ENCODE measurements at places on chromosomes 3 and 15.

DNA sequence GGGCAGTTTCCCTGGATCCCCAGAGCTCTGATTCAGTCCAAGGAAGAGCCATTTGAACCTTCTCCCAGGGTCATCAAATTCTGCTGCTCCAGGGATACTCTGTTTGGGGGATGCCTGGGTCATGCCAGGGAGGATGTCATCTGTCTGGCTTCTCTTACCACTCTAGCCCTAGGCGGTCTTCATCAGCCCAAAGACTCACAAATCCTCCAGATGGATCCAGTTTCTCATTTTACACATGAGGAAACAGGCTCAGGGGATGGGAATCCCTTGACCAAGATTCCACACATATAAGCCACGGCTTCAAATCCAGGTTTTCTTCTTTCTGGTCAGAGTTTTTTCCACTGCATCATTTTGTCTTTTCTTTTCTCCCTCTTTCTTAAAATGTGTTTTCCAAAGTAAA lies 36.7 kb downstream of the SLC28A1 start:
- no peak for DNase-seq

GRCh38 chr15:31305796-31306425 lies 20.7 kb upstream of the KLF13 start:
- no peak for DNase-seq

DNA sequence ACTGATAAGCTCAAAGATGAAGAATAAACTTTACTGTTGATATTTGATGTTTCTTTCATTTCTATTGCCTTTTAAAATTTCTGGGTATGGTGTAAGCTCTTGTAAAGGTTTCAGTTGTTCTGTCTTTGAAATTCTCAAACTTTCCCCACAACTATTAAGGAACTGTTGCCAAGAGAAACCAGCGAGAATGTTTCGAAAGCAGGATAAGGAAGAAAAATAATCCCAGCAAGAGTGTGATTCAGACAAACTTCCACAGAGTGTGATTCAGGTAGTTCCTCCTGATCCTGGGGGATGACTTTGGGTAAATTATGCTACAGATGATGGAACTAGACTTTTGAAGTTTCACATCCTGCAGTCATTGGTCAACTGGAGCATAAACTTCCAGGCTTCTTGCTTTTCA lies 632.0 kb downstream of the NSUN3 start:
- no peak for DNase-seq

- no peak for DNase-seq
Observed at GRCh38 chr3:115498898-115499297, 124.4 kb upstream of the GAP43 start.

- peak; percentile 83 for DNase-seq
Observed at GRCh38 chr3:149717391-149718056, 34.8 kb downstream of the COMMD2 start.

DNA sequence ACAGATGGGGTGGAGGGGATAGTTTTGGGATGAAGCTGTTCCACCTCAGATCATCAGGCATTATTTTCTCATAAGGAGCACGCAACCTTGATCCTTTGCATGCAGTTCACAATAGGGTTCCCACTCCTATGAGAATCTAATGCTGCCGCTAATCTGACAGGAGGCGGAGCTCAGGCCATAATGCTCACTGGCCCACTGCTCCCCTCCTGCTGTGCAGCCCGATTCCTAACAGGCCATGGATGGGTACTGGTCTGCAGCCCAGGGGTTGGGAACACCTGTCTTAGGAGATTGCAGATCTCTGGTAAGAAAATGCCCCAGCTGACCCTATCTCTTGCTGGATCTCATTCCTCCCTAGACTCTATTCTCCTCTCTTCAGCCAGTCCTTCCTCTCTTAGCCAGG lies 6.8 kb downstream of the CSTA start:
- no peak for DNase-seq

DNA sequence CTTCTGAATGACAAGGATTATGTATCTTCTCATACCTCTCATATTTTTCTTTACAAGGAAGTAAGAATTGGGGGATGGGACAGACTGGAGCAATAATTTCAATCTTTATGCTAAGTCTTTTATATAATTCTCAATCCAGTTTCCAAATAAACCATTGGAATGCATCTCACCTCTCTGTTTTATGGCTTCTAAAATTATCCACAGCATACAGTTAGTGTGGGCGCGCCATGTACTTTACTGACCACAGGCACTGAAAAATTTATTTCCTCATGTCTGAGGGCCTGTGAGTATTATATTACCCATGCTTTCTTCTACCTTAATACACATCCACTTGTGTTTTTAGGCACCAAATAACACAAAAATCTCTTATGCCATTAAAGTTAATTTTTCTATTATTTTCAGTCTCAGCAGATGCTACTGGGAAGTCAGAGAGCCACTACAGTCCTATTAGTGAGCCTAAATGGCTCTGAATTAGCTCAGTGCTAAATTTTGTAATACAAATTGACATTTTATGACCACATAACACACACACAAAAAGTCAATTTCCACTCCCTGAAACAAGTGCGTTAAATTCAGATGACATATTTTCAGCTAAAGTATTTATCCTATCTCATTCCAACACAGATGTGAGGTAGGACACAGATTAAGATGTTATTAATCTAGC lies 39.3 kb downstream of the SLITRK3 start:
- no peak for DNase-seq

DNA sequence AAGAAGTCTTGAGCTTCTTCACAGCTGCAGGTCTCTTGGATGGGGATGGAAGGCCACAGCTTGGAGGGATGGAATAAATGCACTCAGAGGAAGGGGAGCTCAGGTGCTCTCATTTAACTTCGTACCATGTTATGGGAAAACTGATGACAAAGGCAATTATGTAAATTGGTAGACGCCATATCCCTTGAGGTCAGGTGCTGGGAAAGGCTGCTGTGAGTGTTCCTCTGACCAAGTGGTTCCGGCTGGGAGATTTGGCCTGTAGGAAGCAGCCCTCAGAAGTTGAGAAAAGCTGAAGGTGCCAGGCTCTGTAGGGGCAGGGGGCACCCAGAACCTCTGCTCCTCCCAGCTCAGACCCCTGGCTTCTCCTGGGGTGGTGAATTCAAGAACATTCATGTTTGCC lies 47.1 kb downstream of the FAH start:
- no peak for DNase-seq

DNA sequence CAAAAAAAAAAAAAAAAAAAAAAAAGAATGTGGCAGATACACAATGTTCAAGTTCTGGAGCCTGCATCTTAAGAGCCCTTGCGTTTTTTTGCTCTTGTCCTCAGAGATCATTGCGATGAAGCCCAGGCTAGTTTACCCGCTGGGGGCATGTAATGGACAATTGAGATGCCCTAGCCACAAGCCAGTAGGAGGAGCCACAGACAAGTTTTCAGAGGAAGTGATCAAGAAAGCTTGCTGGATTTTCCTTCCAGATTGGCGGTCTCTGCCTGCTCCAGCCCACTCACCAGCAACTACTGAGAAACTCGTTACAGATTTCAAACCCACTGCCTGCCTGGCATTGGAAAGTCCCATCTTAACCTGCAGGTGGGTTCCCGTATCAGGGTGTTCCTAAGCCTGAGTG lies 192.1 kb upstream of the EOMES start:
- DNase-seq: no peak

GRCh38 chr3:56629451-56629850 lies 53.6 kb downstream of the TASOR start:
- DNase-seq: no peak

- DNase-seq: no peak
Observed at GRCh38 chr3:195226445-195226844, 44.5 kb downstream of the XXYLT1 start.

DNA sequence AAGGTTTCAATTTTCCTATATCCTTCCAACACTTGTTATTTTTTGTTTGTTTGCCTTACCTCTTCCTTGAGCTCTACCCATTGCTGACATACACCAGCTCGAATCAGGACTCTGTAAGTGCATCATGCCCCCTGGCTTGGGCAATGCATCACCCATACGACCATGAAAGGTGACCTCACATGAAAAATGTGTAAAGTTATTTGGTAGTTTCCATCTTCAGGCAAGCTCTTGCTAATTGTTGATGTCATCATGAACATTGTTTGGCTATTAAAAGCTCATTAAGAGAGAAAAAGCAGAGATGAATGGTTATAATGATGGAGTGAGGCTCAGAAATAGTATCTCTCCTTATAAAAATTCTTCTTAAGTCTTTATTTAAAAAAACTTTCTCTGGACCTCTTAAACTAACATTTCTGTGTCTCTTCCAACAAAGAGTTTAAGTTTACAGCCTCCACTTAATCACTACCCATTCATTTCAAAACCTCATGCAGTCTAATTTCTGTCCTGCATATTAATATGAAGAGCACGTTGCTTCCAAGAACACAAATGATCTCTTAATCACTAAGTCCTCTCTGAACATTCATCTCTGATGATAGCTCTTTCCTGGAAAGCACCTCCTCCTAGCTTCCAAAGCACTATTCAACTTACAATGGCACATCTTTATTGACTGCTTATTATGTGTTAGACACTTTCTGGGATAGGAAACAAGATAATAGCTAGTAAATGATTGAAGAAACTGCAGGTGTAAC lies 236.3 kb downstream of the NFKBIZ start:
- no peak for DNase-seq

GRCh38 chr15:91894606-91895005 lies 41.1 kb downstream of the SLCO3A1 start:
- no peak for DNase-seq

DNA sequence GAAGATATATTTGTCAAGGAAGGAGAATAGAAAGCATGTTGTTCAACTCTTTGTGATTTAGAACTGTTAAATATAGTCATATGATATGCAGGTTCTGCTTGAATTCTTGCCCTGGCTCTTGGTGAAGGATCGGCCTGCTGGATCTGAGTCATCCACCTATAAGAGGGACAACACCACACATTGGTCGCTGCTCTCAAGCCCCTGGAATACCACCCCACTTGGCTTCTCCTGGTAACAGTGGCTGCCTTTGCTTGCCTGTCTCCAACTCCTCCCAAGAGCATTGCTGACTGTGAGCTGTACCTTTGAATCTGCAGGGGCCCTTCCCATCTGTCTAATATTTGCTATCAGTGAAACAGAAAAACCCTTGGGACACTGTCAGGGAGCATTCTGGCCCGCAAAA lies 78.9 kb upstream of the DGKG start:
- no peak for DNase-seq

DNA sequence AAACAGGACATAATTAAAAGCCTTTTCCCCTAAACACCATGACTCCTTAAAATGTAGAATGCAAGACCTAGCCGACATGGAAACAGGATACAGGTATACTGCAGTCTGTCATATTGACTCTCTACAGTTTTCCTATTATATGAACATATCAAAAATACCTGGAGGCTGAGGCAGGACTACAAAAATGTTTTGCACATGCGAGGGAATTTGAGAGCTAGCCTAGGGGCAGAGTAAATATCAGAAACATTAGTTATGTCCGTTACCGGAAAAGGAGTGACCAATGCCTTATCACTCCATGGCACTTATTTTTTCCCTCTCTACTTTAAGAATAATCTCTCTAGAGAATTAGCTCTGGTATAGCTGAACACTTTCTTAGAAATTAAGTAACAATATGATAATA lies 732.3 kb downstream of the TUSC7 start:
- DNase-seq: no peak

DNA sequence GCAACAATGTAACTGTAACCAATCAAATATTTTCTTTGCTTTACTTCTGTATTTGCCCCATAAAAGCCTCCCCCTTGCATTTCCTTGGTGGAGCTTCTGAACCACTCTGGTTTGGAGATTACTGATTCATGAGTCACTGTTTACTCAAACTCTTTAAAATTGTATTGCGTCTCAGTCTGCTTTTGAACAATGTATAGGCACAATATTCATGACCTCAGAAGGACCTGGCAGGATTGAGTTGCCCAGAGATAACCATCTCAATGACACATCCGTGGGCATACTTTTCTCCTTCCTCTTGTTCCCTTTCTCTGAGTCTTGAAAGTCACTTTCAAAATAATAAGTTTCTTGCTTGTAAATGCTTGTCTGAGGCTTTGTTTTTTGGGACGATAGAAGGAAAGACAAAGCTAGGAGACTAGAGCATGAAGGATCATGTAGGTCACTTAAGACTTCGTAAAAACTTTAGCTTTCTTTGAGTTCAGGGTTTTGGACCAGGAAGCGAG lies 57.1 kb upstream of the POU1F1 start:
- no peak for DNase-seq

DNA sequence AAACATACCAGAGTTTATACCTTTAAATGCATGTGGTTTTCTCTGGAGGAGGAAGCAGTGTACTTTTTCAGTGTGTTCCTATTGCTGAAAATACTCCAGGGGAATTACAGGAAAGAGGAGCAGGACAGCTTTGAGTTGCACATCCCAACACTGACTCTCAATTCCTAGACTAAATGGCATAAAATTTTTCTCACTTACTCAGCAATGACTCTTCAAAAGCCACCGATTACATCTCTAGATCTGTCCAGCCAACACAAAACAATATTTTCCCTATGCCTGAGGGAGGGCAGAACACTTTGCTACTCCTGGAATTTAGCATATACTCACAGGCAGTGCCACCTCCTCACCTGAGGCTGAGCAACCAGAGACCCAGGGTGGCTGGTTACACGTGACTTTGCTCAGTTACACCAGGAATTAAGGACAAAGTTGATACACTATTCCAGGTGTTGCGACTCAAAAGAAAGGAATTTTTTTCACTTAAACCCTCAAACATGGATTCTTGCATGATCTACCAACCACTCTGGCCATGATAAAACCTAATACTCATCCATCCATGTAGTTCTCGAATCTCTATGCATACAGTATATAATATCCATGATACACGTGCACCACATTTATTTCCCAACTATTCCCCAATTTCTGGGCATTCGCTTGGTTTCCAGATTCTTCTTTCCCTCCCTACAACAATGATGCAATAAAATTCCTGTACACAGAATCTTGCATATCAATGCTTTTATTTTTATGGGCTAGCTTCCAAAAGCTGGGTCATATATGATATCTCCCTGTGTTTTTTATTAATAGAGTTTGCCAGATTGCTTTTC lies 194.6 kb downstream of the THRB start:
- DNase-seq: no peak

DNA sequence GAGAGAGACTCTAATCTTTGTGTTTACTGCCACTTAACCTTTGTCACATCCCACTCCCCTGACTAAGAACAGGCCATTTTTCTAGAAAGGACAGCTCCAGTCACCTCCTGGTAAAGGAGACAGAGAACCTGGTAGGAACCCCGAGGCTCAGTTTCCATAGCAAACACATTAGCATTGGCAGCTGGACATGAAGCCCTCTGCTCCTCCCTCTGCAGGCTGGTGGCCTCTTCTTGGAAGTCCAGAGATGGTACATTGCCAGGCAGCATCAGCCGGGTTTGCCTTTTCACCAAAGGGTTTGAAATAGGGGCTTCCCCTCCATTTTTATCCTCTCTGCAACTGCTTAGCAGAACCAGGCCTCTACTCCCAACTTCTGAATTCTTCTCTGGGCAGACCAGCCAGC lies 213.4 kb upstream of the SEMA6D start:
- DNase-seq: no peak
